ENCODE measurements at places on chromosomes 2 and 18.

- DNase-seq: no peak
Measured at GRCh38 chr18:48137374-48138081, 207.1 kb upstream of the SMAD2 start.

DNA sequence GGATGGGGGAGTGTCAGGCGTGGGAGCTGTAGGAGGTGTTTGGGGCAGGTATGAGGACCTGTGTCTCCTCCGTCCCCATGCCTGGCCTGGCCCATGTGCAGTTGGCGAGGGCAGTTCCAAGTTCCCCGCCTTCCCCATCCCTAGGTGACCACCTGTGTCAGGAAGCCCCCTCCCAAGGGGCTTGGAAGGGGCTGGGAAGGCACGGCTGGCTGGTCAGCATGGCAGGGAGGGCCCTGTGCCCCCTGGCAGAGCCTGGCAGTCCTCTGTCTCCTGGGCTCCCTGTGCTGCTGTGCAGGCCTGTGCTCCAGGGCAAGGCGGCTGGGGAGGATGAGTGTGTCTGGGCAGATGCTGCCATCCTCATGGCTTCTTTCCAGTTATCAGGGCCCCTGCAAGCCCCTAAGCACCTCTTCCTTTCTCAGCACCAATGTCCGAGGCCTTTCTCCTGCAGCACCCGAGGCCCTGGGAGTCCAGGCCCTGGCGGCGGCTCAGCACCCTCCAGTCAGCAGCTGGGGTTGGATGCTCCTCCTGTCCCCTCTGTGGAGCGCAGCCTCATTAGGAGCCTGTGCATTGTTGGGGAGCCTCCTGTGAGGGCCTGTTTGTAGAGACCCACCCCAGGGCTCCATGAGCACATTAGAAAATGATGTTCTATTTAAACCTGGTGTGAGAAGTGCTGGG lies 101.7 kb downstream of the FAM210A start:
- no peak for DNase-seq

- DNase-seq: no peak
Measured at GRCh38 chr2:28564346-28564745, 68.5 kb downstream of the PLB1 start.

DNA sequence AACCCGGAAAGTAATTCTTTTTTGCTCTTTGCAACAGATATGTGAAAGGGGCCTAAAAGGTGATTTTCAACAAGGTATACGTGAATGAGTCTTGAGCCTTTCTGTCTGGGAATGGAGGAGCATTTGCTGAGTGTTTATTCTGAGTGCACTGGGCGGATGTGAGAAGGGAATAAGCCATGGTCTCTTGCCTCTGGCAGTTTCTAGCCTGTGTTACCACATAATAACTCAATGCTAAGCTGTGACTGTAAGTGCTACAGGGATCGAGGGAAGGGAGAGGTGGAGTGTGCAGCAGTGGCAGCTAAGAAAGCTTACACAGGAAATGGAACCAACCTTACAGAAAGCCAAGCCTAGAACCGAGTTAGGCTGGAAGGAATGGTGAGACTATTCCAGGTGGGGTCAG lies 444.3 kb downstream of the SLC4A3 start:
- no peak for DNase-seq

DNA sequence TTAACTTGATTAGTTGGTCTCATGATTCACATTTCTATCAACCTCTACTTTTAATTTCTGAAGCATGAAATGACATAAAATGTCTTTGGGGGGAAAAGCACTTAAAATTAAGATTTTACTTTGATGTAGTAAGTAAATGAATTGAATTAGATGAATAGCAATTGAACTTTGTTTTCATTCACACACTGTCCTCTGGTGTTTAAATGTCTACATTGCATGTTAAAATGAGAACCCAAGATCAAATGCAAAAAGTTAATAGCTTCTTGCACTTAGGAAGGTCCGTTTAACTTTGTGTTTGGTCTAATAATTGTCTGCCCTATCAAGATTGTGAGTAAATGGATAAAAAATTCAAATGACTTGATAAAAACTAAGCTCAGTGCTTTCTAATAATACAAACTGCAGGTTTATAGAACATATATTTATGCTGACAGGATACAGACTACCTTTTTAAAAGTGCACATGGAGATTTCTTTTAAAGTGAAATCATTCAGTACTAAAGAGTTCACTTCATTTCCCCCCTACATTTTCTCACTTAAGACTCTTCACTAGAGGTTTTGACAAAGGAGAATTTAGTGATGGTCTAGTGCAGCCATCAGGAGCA lies 156.2 kb upstream of the NABP1 start:
- no peak for DNase-seq

DNA sequence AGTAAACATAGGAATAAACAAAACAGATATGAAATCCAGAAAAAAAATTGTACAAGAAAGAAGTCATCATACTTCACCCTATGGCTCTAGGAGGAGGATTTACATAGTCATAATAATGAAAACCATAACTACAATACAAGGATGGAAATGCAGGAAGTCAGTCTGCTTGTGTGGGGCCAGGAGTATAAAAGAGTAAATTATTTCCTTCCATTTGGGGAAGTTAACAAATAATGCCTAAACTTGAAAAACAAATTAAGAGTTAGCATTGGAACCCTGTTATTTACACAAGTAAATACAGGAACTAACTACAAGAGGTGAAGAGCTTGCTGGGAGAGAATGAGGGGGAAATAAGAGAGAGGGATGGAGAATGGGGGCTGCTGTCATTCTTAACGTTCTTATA lies 15.4 kb downstream of the TMEM163 start:
- DNase-seq: no peak

DNA sequence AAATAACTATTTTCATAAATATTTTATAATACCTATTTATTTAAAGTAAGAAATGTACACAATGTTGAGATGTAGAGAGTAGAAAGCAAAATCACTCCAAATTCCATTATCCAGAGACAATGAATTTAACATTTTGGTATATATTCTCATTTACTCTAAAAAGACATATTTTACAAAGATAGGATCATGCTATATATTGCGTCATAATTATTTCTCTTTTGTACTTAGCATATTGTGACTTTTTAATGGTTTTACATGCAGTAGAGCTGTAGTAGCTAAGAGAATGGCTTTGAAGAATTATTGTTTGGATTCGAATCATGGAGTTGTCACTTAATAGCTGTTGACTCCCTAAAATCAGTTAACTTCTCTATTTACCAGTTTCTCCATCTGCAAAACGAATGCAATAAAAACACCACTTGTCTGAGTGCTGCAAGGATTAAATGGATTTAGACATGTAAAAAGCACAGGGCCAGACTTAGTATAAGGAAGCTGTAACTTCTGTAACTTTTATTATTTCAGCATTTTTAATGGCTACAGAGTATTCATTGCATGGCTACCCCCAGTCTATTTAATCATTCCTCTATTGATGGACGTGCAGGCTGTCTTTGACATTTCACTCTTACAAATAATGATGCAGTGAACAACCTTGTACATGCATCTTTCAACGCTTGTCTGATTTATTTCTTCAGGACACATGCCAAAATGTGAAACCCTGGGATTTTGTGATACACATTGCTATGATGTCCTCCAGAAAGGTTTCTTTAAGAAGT lies 33.2 kb downstream of the KCNS3 start:
- no peak for DNase-seq

DNA sequence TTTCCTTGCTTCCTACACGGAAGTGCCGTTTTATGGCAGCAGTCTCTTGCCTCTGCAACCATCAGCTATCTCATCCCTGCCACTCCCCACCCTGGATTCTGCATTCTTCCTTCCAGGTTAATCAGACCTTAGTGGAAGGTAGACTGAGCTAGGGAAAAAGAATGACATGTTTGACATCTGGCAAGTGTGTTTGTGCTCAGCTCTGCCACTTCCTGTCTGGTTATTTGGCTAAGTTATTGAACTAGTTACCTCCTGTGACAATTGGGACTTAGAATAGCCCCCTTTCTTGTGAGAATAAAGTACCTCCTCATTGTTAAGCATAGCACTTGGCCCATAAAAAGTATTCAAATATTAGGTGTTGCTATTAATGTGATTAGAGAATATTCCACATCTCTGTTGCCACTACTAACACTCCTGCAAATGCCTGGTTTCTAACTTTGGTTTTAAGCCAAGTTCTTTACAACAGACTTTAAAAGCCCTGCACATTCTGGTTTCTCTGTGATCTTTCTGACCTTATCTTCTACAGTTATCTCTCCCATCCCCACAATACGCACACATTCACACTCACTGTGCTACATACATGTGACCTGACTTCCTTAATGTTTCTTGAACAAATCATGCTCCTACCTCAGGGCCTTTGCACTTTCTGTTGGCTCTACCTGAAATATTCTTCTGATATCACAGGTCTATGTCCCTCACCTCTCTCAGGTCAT lies 10.8 kb upstream of the MAPRE2 start:
- DNase-seq: no peak

DNA sequence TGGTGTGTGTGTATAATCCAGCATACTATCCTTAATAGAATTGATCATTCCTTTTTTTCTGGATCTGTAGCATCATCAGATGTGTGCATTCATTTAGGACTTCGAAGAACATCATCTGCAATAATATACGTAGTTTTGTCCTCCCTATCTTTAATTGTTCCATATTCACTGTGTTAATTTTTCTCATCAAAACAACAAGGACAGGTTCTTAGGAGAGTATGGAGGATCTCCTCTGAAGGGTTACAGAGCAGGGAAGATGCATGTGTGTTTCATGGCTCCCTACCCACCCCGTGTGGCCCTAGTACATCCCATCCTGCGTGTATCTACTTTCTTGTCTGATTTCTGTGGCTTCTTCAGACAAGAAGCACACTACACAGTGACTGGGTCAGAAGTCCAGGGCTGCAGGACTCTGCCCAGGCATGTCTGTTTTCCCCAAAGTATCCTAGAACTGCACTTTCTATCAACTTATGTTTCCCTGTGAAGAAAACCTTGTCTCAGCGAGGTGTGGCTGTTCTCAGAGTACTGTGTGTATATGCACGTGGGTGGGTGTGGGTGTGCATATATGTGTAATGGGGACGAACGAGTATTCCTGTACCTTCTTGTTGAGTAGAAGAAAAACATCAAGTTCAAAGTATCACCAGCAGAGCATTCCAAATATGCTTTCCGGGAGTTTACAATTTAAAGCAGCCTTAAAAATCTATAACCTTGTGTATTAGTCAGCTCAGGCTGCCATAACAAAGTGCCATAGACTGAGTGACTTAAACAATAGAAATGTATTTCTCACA lies 220.4 kb upstream of the FOSL2 start:
- no peak for DNase-seq

- no peak for DNase-seq
Measured at GRCh38 chr2:175015340-175015739, 10.2 kb upstream of the CHN1 start.

DNA sequence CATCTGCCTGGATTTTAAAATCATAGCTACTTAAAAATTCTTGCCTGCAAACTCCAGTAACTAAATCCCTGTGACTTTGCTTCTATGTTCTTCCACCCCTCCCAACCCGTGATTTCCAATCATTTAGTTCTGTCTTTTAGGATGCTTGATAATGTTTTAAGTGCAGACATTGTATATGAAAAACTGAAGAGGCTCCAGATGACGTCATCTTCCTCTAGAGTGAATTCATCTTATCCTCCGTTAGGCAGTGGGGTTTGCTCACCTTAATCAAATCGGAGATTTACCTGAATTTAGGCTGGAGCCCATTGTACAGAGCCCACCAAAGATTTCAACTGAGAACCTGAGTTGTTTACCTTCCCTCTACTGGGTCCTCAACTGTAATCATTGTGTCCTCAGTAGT lies 10.9 kb downstream of the FBXO48 start:
- no peak for DNase-seq

- DNase-seq: no peak
Measured at GRCh38 chr18:49591271-49591670, 29.4 kb downstream of the LIPG start.

- DNase-seq: no peak
Measured at GRCh38 chr2:239947729-239948045, 77.5 kb downstream of the NDUFA10 start.

DNA sequence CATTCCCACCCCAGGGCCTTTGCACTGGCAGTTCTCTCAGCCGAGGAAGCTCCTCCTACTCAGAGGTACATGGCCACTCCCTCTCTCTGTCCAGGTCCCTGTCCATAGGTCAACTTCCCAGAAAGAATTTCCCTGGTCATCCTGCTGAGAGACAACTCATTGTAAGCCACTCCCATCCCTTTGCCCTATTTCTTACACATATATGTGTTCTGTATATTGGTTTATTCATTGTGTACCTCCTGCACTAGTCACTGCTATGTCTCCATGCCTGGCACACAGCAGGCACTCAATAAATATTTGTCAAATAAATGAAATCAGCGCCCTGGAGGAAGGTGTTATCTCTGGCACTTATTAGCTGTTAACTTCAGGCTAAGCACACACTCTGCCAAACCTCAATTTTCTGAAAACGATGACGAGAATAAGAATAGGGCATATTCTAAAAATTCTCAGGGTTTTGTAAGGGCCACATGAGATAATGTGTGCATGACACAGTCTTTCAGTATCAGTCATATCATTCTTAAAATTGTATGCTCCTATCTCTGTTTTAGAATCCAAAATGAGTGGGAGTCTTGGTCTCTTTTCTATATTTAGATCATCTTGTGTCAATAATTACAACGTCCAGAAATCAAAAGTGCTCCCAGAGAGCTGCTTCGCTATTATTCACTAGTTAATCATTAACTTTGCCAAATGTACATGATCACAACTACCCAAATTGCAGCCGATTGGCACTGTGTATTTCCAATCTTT lies 198.0 kb downstream of the ALK start:
- DNase-seq: no peak

- DNase-seq: no peak
Measured at GRCh38 chr2:64313398-64313723, 140.6 kb upstream of the LGALSL start.

DNA sequence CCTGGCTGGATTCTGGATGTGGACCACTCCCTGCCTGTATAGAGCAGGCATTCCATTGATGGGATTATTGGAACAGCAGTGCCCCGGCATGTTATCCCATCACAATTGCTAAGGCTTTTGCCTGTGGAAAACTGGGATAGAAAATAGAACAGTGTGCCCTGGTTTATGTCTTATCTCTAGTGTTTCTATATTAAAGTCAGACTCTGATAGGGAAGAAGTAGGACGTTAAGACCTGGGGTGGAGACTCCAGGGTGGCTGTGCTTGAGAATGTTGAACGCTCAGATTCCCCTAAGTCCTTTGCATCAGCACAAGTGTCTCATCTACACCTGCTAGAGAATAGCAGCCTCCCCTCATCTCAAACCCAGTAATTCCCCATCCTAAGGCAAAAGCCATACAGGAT lies 10.8 kb upstream of the NETO1 start:
- DNase-seq: no peak

Data from stimulated activated CD8-positive, alpha-beta memory T cell treated with anti-CD3 and anti-CD28 coated beads, Interleukin-4, amount 100 ng/mL, for 4 hours (primary cell).